IMR-90 (cell line): ENCODE measurements at places on chromosomes 4 and X. TPM values are rescaled to one million over a fixed set of nuclear protein-coding genes. Genes with fewer than 3 reads are reported as not detected.
A peak's percentile ranks its signal among the peaks of the same experiment; 100 is the strongest.

Gene ZIC3
- not detected in 2 replicates for total RNA-seq

Gene BEX1
- total RNA-seq, result 0.18 TPM in 1 of 2 replicates, not detected in the other

Gene ATOH1
- not detected in 2 replicates for total RNA-seq

Gene CLCN5
- 5.8 and 5.9 TPM in 2 replicates for total RNA-seq

Gene GRIA2
- not detected in 2 replicates for total RNA-seq

GRCh38 chr4:48546336-48546735 is 56.3 kb downstream of the ZAR1 start:
- no peaks in the 10 kb centered on the region for H3K4me1 ChIP-seq
- no peak overlapping the region for H3K27ac ChIP-seq
- H3K36me3 ChIP-seq, result peaks cover 26% of the 10 kb centered on the region
- no peak overlapping the region for H3K4me3 ChIP-seq
- H3K27me3 ChIP-seq, result no peaks in the 10 kb centered on the region

DNA sequence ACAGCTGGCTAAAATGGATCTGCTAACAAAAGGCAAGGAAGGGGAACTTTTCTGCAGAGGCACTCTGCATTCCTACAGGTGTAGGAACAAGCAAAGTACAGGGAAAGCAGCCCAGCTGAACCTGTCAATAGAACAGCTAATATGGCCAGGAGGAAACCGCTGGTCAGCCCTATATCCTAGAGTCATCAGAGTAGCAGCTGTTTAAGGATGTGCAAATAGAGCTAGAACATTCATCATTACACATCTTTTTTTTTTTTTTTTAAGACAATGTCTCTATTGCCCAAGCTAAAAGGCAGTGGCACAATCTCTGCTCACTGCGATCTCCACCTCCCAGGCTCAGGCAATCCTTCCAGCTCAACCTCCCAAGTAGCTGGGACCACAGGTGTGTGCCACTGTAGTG is 163.0 kb downstream of the BTC start:
- DNase-seq, result no peak
- no peaks in the 10 kb centered on the region for H3K36me3 ChIP-seq
- H3K4me3 ChIP-seq, result no peak overlapping the region

DNA sequence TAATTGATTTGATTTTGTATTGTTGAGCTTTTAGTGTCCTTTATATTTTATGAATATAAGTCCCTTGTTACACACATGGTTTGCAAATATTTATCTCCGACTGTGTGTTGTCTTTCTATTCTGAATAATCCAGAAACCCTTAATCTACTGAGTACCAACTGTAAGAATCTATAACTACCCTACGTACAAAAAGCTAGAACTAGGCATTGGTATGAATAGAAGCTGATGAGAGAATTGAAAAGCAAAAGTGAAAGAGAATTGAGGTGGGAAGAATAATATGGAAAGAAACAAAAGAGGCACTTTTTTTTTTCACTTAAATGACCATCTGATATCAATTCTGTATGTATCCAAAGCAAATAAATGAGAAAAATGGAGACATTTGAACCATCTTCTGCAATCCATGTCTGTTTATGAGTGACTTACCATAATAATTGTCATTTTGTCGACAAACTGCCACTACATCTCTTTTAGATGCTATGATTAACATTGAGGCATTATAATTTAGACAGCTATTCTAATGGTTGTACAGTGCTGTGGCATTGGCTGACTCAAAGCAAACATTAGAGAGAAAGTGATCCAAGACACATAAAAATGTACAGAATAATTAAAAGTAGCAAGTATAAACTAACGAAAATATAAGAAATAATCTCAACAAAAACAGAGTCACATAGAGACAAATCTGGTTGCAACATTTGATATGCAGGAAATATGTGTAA is 1516.6 kb upstream of the AGA start:
- no peaks in the 10 kb centered on the region for H3K27me3 ChIP-seq
- H3K27ac ChIP-seq, result no peak overlapping the region
- no peaks in the 10 kb centered on the region for H3K36me3 ChIP-seq
- H3K4me3 ChIP-seq, result no peak overlapping the region
- no peaks in the 10 kb centered on the region for H3K4me1 ChIP-seq

GRCh38 chrX:22730542-22730941 is 269.2 kb upstream of the DDX53 start:
- no peak overlapping the region for H3K4me3 ChIP-seq
- H3K4me1 ChIP-seq, result no peaks in the 10 kb centered on the region
- DNase-seq, result no peak

Gene RAB9B
- total RNA-seq, result 0.90 and 1.1 TPM in 2 replicates

DNA sequence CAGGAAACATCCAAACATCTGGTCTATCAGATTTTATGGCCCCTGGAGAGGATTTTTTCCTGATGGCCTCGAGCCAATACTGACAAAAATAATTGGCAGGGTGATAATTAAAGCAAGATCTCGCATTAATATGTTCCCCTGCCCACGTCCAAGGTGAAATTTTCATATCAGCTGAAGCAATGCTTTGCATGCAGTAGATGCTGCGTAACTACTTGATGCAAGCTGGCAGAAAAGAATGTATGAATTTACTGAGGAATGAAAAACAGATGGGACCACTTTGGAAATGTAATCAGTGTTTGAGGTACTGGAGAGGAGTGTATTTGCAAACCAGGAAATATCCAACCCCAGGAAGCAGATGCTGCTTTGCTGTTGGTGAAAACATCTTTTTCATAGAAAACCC is 36.8 kb upstream of the REST start:
- no peak overlapping the region for H3K27ac ChIP-seq
- no peaks in the 10 kb centered on the region for H3K36me3 ChIP-seq
- no peak overlapping the region for H3K4me3 ChIP-seq
- peaks cover 3% of the 10 kb centered on the region; the same call in 1 of the 2 replicates for H3K4me1 ChIP-seq

DNA sequence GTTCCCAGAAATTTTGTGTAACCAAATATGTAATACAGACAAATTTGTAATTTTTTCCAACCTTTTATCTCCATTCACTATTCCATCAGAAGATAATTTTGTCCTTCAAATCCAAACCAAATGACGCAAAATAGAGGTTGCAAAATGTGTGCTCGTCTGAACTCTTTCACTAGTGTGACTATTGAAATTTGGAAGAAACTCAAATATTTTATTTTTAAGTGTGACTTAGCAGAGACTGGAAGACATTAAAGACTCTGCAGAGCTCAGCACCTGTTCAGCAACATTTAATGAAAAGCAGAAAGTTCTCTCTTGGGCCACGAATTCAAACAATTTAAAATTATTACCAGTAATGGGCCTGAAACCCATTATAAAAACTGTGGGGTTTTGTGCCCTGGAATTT is 30.0 kb upstream of the APELA start:
- H3K27ac ChIP-seq, result no peak overlapping the region
- H3K27me3 ChIP-seq, result no peaks in the 10 kb centered on the region
- H3K4me1 ChIP-seq, result no peaks in the 10 kb centered on the region
- DNase-seq, result no peak

Gene SMIM43
- 1.4 TPM in 2 replicates for total RNA-seq

DNA sequence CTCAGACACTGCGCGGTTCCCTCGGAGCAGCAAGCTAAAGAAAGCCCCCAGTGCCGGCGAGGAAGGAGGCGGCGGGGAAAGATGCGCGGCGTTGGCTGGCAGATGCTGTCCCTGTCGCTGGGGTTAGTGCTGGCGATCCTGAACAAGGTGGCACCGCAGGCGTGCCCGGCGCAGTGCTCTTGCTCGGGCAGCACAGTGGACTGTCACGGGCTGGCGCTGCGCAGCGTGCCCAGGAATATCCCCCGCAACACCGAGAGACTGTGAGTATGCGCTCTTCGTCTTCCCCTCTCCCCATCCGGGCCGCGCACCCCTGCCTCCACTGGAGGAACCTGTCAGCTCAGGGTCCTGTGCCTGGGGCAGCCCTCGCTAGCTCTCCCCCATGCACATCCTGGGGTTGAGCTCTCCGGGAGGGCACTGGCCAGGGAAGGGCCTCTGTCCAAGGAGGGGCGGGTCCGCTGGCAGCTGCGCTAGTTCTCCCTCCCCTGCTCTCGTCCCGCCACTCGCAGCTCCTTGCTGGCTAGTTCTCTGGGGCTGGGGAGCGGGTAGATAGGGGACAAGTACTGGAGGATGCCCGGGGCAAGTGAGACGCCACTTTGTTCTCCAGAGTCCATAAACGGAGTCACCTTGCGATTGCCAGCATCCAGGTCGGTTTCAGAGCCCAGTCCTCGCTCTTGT is 2.2 kb downstream of the SLIT2 start:
- peaks cover 8% of the 10 kb centered on the region; the same call in 1 of the 2 replicates for H3K4me1 ChIP-seq
- H3K27ac ChIP-seq, result no peak overlapping the region
- H3K36me3 ChIP-seq, result no peaks in the 10 kb centered on the region

- H3K4me3 ChIP-seq, result no peak overlapping the region
- H3K36me3 ChIP-seq, result no peaks in the 10 kb centered on the region
- H3K27ac ChIP-seq, result no peak overlapping the region
- no peaks in the 10 kb centered on the region for H3K4me1 ChIP-seq
- DNase-seq, result no peak
Measured at GRCh38 chrX:122091571-122091970, 1044.2 kb downstream of the GLUD2 start.

GRCh38 chrX:48028091-48028490 is 21.3 kb downstream of the SPACA5 start:
- no peak for DNase-seq
- H3K27me3 ChIP-seq, result no peaks in the 10 kb centered on the region
- H3K27ac ChIP-seq, result no peak overlapping the region
- H3K4me1 ChIP-seq, result no peaks in the 10 kb centered on the region

DNA sequence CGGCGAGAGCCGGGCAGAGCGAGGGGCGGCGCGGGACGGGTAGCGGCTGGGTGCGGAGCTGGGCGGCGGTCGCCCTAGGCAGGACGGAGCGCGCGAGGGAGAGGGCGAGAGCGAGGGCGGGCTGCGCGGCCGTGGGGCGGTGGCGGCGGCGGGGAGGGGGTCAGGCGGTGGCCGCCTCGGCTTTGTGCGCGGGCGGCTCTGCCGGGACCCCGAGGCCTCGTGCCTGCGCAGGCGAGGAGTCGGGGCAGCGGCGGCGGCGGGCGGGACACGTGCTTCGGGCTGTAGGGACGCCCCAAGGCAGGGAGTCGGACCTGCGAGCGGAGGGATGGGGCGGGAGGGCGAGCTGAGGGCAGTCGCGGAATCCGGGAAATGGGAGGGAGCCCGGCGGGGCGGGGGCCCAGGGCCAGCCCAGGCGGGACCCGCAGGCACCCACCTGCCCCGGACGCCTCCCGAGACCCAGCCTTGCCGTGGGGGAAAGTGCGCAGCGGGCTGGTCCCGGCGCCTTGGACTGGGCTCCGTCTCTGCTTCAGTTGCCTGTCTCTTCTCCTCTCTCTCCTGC is 465 bp downstream of the BMPR1B start:
- no peak for DNase-seq

DNA sequence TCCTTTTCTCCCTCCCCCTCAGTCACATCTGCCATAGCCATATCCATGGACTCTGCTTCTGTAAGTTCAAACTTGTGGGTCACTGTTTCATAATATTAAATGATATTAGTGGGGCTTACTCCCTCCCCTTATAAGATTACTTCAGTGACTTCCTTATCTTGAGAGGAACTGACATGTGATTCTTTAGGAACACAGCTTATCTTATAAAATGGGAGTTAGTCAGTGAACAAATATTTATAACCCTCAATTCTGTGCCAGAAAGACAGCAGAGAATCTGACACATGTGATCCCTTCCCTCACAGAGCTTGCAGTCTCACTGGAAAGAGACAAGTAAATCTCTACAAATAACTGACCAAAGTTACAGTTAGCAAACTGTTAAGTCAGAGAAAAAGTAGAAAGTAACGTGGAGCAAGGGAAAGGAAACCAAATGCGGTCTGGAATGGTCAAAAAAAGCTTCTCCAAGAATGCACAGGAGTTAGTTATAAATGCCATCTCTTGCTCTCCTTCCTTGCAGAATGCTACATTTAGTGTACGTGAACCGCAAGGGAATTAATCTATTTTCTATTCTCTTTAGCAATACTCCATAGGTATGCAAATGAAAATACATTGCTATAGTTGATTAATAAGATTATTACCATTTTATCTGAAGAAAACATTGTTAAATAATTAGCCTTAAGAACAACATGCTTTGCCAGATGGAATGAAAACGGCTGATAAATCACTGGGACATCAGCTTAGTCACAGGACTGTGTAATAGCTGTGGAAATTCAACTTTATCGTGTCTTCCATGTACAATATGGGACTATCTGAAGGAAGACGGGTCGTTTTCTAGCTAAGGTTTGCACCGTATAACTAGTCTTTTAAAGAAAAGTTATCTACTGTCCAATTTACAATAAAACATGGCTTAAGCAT is 29.0 kb downstream of the SGMS2 start:
- H3K4me3 ChIP-seq, result no peak overlapping the region
- DNase-seq, result peak; percentile 72
- no peak overlapping the region for H3K27ac ChIP-seq
- H3K27me3 ChIP-seq, result no peaks in the 10 kb centered on the region
- H3K36me3 ChIP-seq, result no peaks in the 10 kb centered on the region

DNA sequence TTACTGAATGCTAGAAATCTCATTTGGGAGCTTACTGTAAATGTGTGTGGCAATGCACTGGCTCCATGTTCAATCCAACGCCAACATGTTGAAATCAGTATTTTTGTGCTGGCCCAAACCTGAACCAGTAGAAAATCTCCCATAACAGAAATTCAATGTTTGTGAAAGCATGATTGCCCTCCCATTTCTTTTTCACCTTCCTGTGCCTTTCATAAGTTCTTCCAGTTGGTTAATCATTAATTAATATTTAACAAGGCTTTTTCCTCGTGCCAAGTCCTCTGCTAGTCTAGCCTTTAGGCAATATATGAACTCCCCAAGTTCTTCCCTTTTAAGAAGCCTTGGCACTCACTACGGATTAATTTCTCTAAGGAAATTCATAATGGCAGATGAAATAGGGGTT is 1.3 kb upstream of the PLS3 start:
- H3K27ac ChIP-seq, result no peak overlapping the region
- H3K27me3 ChIP-seq, result peaks cover 2% of the 10 kb centered on the region; the same call in 1 of the 2 replicates

Gene HHIP
- total RNA-seq, result 6.6 and 8.6 TPM in 2 replicates

DNA sequence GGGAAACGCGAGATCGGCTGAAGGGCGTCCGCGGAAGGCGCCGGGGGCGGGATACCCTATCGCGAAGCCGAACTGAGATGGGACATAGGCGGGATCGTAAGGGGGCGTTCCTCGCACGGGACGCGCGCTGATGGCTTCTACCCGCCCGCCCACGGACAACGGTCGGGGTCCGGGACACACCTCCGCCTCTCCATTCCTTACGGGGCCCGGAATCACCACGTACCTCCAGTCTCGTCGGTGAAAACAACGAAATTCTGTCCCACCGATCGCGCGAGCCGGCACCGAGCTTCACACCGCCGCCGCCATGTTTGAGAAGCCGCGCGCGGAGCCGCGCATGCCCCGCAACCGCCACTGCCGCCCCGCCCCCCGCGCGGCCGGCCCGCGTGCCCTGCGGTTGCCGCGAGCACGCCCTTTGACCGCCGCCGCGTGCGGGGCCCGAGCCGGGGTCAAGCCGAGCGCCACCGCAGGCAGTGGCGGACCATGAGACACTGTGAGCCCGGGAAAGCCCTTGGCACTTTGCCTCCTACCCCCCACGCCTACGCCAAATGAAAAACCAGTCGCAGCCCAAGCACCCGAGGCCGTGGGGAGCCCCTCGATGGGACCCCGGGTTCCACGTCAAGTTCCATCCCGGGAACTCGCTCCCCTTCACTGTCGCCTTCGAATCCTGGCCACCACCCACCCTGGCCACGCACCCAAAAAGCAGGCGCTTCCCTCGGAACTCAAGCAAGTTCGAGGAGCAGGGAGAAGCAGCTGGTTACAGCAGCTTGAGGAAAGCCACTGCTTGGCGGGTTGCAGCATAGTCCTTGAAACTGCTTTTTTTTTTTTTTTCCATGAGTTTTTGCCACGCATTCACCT is at the start of gene SCML2:
SCML2 (minus strand) TSS at position 320 of the 855 bp plus-strand sequence. CDS start 20,617 bp downstream, outside the sequence.
- H3K4me3 ChIP-seq, result peak within 1 kb of the TSS; percentile 99
- peak within 1 kb of the TSS; percentile 61; the same call in 1 of the 2 replicates for H3K27ac ChIP-seq
- peaks cover 5% of the 10 kb centered on the region for H3K27me3 ChIP-seq
- no peaks in the 10 kb centered on the region for H3K36me3 ChIP-seq

- H3K4me1 ChIP-seq, result peaks cover 13% of the 10 kb centered on the region
- peak overlapping the region; percentile 1; the same call in 1 of the 2 replicates for H3K4me3 ChIP-seq
- no peaks in the 10 kb centered on the region for H3K36me3 ChIP-seq
- H3K27ac ChIP-seq, result no peak overlapping the region
Measured at GRCh38 chr4:182922501-182923284, 5.5 kb upstream of the DCTD start.
